ENCODE measurements at places on chromosomes 2 and 18.

DNA sequence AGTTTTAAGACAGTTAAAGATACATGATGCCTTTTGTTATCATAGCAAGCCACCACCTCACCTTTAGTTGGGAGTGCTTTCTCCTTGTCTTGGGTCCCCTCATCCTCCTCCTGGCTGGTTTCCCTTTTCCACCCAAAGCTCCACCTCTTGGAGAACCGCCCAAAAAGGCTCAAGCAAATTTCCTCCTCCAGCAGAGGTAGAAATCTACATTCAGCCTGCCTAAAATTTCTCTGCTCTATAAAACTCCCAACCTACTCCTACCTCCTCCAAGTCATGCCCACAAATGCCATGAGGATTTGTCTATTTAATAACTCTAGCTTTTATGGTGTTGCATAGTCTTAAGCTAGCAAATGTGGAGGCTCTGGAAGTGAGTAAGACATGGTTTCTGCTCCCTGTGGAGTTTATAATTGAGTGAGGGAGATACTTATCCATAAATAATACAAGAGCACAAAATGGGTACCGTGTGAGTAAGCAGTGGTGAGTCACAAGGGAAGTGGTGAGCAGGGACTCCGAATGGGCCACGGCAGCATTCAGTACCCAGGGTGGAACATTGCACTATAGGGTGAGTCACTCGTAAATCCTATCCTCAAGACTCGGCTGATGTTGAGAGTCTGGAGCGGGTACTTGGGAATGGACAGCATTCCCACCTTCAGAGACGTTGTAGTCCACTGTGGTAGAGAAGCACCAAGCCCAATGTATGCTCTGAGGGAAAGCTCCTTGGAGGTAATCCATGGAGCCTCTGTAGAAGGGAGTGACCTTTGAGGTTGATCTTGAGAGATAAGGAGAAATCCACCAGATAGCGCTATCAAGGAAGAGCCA lies 146.3 kb downstream of the RTN4 start:
- peak; percentile 94 for DNase-seq

DNA sequence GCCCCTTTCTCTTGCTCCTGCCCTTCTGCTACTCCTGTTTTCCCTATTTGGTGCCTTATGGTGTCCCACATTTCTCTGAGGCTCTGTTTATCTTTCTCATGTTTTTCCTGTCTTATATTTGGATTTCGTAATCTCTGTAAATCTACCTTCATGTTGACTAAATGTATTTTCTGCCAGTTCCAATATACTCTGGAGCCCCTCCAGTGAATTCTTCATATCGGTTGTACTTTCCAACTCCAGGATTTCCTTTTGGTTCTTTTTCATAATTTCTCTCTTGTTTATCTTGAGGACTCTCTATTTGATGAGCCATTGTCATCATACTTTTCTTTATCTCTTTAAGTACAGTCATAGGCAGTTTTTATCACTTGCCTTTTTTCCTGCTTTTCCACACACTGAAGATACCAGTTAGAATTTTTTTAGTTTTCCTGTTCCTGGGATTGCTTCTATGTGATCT lies 19.1 kb downstream of the SCLY start:
- no peak for DNase-seq

DNA sequence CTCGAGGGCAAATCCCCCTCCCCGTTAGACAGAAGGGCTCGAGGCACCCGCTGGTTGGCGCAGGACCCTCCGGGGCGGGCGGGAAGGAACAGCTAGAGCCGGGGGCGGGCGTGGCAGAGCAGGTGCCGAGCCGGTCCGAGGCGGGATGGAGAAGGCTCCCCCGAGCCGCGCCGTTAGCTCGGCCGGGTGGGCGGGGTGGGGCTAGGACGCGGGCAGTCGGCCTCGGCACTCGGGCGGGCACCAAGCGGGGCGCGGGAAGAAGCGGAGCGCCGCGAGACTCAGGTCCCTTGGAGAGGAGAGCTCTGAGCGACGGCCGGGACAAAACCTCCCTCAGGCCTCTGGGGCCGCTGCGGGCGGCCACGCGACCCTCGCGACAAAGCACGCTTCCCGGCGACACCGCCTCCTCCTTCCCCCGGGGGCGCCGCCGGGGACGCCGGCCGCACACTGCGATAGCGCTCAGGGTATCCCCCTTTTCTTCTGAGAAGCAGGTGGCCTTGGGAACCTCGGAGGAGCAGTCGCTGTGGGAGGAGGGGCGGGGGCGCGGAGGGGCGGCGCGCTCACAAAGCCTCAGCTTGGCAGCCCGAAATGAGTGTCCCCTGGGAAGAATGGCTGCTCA lies 721 bp downstream of the FHOD3 start:
- DNase-seq, result no peak

- no peak for DNase-seq
Measured at GRCh38 chr2:227939271-227940027, 68.0 kb downstream of the DAW1 start.

- no peak for DNase-seq
Measured at GRCh38 chr2:53235836-53236582, 531.6 kb upstream of the CHAC2 start.

DNA sequence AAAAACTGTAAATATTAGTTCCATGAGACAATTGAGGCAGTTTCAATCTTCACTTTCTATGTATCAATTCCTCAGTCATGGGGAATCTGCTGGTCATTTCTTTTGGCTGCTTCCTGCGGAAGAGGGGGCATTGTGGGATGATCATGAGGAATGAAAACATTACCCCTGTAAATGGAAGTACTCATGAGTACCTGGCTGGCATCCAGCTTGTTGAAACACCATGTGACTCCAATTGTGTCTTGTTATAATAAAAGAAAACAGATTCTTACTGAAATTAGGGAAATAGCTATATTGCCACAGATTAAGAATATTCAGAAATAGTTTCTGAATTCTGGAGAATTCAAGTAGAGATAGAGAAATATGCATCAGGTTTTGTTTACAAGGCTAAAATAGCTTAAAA lies 41.6 kb upstream of the GPR39 start:
- no peak for DNase-seq

- DNase-seq, result no peak
Measured at GRCh38 chr2:205714058-205714776, 31.9 kb downstream of the NRP2 start.

DNA sequence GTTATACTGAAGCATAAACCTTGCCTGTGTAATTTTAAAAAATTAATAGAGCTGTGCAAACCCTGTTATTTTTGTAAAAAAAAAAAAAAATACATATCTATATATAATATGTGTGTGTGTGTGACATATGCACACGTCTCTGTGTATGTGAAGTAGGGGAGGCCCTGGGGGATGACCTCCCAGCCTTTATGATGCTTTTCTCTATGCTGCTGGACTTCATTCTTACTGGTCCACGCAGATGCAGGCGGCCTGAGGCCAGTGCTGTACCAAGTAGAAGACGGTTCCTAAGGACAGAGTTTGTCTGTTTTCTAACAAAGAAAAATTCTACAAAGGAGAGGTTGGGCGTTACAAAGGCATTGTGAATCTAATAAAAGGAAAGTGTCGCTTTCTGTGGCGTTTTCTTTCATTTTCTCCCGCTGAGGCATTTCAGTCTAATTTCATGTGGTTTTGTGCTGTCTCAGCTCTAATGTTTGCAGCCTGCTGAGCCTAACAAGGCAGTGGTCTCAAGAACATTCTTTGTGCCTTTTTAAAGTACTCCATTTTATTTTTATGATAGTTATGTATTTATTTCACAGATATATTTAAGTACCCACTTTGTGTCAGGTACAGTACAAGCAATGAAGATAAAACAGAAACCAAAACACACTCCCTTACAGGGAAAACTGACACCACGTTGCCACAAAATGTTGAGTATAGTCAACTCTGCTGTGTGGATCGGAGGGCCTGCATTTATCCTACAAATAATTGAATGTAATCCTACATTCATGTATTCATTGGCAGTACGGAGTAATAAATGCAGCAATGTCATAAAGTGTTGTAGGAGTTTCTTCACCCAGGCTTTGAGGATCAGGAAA lies 118.0 kb downstream of the RAB3GAP1 start:
- no peak for DNase-seq

Data from RWPE2 (cell line).